CD4-positive, alpha-beta T cell treated with Interferon alpha-2 for 1 hour (primary cell): ENCODE measurements at places on chromosomes 2 and 18.
A peak's percentile ranks its signal among the peaks of the same experiment; 100 is the strongest.

GRCh38 chr18:26548415-26549262 is at the start of gene KCTD1:
TSS of gene KCTD1 (minus strand) at chr18:26548553. CDS start at chr18:26548536, 17 bp downstream.
- DNase-seq, result peak; percentile 72

- DNase-seq, result no peak
These were observed 366.2 kb upstream of the ID2 start for GRCh38 chr2:8315531-8316165.

GRCh38 chr2:147420517-147420916 is 424.3 kb upstream of the ACVR2A start:
- no peak for DNase-seq

DNA sequence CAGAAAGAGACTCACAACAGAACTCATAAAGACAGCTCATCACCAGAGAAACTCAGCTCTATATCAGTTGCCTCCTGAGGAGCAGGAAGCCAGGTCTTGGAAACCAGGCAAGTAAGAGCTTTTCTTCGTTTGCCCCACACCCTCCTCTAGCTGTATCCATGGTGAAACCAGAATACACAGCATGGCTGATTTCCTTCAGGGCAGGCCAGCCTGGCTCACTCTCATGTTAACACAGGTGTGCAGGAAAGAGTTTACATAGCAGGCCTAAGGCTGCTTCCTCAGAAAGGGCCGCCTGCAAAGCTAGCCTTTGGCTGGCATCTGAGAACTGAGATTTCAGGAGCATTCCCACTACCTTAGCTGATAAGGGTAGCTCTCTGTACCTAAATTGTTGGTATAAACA is 65.7 kb downstream of the KLHL14 start:
- DNase-seq, result no peak

GRCh38 chr18:9757827-9758621 is 49.9 kb downstream of the RAB31 start:
- DNase-seq, result no peak
